ENCODE measurements at places on chromosomes 7 and 10. TPM values are rescaled to one million over a fixed set of nuclear protein-coding genes. Genes with fewer than 3 reads are reported as not detected.

DNA sequence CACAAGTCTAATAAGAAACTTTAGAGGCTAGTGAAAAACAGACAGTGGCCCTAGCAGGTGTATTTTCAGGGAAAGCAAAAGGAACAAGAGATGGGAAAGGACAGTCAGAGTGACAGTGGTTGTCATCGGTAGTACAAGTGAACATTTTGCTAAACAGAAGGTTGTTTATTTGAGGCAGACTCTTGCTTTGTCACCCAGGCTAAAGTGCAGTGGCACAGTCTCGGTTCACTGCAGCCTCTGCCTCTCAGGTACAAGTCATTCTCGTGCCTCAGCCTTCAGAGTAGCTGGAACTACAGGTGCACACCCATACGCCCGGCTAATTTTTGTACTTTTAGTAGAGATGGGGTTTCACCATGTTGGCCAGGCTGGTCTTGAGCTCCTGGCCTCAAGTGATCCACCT lies 195.8 kb downstream of the RELN start:
- DNase-seq = no peak

GRCh38 chr7:2476298-2476697 lies at the start of gene GRIFIN:
Gene GRIFIN, minus strand, starts transcription at chr7:2476398. Its CDS starts 15 bp downstream, at chr7:2476383.
- DNase-seq = no peak

Gene TAF6
- 10.2 TPM for total RNA-seq

Gene TEX36
- not detected for total RNA-seq

Gene ZNF736
- 11.6 TPM for total RNA-seq
